ENCODE measurements at places on chromosomes 13 and 19.
A peak's percentile ranks its signal among the peaks of the same experiment; 100 is the strongest.

- no peak for DNase-seq
Observed at GRCh38 chr19:29256516-29256915, 43.6 kb upstream of the UQCRFS1 start.

DNA sequence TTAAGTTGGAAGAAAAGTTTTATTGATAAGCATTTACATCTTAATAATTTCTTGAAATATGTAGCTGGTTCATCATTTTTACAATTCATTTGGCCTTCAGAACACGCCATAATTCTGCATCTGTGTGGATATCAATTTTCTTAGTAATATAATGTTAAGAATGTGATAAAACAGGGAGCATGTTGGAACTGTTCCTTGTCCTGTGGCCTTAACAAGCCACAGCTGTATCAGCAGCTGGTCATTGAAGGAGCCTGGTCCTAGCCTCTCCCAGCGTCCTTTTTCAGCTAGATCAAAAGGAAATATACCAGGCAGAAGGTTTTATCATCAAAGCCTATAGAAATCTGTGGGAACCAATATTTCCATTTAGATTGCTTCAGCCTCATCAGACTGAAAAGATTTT lies 421.8 kb downstream of the SPRY2 start:
- no peak for DNase-seq

DNA sequence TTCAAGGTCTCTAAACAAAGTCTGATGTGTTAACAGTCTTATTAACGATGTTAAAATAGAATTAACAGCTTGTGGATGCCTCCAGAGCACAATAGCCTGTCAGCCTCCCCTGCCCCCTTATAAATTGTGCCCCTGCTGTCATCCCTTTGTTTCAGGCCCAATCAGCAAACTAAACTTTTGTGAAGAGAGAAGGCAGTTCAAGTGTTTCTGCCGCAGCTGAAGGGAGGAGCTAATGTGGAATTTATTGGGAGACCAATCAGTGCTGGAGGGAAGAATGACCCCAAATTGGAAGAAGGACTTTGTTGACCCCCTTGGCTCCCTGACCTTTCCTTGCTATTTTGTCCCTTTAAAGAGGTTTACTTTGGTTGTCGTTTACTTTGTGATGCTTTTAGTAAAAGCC lies 160.5 kb downstream of the TM9SF2 start:
- no peak for DNase-seq

- no peak for DNase-seq
Observed at GRCh38 chr13:112450118-112450903, 74.2 kb downstream of the SPACA7 start.

DNA sequence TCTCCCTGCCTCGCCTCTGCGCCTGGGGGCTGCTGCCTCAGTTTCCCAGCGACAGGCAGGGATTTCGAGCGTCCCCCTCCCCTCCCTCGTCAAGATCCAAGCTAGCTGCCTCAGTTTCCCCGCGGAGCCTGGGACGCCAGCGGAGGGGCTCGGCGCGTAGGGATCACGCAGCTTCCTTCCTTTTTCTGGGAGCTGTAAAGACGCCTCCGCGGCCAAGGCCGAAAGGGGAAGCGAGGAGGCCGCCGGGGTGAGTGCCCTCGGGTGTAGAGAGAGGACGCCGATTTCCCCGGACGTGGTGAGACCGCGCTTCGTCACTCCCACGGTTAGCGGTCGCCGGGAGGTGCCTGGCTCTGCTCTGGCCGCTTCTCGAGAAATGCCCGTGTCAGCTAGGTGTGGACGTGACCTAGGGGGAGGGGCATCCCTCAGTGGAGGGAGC lies 722 bp upstream of the ICAM1 start:
- DNase-seq, result peak; percentile 88

DNA sequence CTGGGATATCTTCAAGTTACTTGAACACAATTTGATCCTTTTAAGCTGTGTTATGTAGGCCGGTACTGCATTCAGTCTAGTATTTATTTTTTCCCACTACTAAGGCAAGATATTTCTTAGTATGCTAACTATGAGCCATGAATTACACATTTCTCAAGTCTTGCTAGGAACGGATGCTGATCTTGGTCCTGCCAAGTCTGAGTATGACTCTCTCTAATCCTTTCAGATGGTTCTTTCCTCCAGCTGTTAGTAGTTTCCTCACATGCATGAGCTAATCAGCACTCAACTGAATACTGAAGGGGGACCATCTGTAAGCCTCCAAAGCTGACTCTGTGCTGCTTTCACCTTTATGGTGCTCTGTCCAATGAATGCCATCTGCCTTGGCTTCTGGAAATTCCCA lies 460.3 kb downstream of the KCTD12 start:
- no peak for DNase-seq

DNA sequence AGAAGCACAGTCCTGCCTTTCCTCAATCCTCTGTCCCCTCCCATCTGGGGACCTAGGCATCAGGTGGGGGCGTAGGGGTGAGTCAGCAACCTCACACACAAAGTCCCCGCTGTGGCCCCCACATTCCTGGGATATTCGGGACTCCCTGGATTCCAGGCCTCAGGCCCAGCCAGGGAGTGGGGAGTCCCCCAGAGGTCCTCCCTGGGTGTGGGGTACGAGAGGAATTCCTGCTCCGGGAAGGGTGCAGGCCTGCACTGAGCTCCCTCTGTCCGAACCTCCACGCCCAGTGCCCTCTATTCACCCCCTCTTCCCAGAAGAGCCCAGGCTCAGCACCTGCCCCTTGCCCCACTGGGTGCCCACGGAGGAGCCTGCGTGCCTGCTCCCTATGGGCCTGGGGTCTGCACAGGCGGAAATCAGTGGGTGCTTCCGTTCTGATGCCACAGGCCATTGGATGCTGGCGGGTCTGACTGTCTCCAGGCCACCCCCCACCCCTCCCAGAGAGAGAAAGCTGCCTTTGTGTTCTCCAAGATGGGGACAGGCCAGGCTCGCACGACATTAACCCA lies 3.4 kb downstream of the CADM4 start:
- no peak for DNase-seq

DNA sequence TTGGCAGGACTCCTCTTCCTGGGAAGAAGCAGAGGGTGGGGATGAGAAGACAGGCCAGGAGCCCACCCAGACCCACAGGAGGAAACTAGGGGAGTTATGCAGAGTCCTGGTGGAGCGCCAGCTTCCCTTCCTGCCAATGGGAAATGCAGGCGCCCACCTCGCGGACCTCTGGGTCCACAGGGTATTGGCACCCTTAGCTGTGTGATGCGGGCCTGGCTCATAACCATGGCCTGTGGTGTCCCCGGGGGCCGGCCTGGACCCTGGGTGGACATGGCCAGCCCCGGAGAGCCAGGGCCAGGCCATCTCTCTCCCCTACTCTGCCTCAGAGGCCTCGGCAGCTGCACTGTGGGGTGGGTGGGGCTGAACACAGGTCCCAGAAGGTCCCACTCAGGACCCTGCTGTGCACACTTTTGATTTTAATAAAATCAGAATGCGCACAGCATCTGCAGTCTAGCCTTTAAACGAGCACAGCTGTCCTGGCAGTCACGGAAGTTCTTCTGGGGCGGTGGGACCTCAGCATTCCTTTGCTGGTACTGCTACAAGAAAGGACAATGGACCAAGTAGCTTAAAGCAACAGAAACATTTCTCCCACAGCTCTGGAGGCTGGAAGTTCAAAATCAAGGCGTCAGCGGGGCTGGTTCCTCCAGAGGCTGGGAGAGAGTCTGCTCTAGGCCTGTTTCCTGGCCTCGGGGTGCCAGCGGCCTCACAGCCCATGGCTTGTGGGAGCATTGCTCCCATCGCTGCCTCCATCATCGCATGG lies 1.8 kb downstream of the F10 start:
- DNase-seq, result no peak

- DNase-seq, result no peak
Observed at GRCh38 chr13:112431734-112432133, 55.6 kb downstream of the SPACA7 start.

GRCh38 chr13:103451656-103452055 lies 385.4 kb upstream of the SLC10A2 start:
- DNase-seq, result no peak

GRCh38 chr13:73077865-73078264 lies 19.1 kb downstream of the KLF5 start:
- DNase-seq, result no peak

DNA sequence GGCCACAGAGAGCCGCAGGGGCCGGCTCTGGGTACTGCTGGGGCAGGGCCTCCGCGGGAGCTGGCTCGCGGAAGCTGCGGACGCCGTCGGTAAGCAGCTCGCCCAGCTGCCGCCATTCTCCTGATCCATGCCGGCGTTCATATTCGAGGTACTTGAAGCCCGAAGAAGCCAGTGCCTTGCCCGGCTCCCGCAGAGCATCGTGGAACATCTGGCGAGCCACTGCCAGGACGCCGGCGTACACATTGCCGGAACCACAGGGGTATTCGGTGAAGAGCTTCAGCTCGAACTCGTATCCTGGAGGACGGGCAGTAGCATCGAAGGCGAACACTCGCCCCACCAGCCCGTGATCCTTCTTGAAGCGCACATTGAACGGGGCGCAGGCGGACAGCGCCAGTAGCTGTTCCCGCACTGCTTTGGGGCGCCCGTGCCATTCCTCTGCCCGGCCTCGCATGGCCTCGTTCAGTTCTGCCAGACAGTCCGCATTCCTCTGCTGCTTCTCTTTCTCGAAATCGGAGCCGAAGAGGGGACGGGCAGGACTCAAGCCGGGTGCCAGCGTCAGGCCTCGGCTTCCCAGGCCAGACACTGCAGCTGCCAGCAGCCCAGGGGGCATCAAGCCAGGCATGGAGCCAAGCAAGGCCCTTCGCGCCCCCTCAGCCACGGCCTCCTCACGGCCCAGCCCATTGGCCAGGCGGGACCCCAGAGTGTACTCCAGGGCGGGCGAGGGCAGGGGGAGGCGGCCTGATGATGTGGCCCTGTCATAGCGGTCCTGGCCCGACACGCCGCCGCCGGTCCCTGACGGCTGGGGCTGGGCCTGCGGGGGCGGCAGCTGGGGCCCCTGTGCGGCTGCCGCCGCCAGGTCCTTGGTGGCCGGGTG lies 1.0 kb downstream of the IRF2BP1 start:
- peak; percentile 52 for DNase-seq

- no peak for DNase-seq
Observed at GRCh38 chr19:21308773-21309172, 20.4 kb downstream of the ZNF708 start.

DNA sequence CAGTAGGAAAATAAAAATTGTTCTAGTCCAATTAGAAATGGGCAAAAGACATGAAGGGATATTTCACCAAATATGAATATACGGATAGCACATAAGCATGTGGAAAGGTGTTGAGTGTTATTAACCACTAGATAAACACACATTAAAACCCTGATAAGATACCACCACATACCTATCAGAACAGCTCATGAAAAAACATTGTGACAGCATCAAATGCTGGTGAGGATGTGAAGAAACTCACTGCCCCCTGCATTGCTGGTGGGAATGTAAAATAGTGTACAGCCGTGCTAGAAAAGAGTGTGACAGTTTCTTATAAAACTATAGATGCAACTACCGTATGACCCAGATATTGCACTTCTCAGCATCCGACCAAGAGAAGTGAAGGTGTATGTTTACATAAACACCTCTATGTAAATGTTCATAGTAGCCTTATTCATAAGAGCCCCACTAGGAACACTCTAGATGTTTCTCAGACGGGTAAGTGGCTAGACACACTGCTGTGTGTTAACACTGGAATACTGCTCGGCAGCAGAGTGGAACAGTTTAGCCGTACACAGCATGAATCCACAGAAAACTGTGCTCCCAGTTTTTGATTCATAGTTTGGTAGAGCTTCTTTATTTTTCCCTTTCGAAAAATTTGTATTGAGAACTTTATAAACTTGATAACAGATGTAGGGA lies 321.1 kb downstream of the MYO16 start:
- DNase-seq, result no peak

DNA sequence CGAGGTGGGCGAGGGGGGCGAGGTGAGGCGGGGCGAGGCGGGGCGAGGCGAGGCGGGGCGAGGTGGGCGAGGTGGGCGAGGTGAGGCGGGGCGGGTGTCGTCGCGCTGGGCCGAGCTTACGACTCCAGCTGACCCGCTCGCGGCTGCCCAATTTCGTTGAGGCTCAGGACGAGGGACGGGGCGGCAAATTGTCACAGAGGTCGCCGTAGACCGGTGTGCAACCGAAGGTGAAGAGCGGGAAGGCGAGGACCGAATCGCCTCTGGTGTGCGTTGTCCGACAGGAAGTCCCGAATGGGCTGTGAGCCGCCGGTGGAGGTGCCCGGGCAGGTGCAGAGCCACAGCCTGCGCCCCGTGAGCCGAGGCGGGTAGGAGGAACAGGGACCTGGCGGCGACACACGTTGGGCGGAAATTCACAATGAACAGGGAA lies at the start of gene LACC1:
TSS of gene LACC1 (plus strand) at position 150 of the 427 bp plus-strand sequence. CDS start 1,082 bp downstream, outside the sequence.
- DNase-seq, result no peak

- peak; percentile 37 for DNase-seq
Observed at GRCh38 chr19:16326401-16327168, 2.0 kb downstream of the KLF2 start.

- no peak for DNase-seq
Observed at GRCh38 chr13:32413284-32413683, 14.6 kb downstream of the N4BP2L1 start.

GRCh38 chr19:37932985-37933936 lies 26.3 kb downstream of the SIPA1L3 start:
- no peak for DNase-seq

- DNase-seq, result no peak
Observed at GRCh38 chr13:106210324-106210723, 325.1 kb downstream of the EFNB2 start.

GRCh38 chr13:102234618-102235017 lies 167.2 kb downstream of the FGF14 start:
- no peak for DNase-seq

GRCh38 chr13:67128136-67128535 lies 102.0 kb downstream of the PCDH9 start:
- DNase-seq, result no peak

- DNase-seq, result no peak
Observed at GRCh38 chr13:95497381-95497807, 55.1 kb upstream of the CLDN10 start.

DNA sequence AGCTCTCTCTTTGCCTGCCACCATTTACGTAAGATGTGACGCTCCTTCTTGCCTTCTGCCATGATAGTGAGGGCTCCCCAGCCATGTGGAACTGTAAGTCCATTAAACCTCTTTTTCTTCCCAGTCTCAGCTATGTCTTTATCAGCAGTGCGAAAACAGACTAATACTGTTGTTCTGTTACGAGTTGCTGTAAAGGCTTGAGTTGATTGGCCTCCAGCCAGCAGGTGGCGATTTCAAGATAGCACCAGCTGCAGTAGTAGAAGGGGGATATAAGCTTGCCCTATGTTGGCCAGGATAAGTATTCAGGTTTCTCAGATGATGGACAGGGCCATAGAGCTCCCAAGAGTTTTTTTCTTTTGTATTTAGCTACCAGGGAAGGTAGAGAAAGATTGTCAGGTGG lies 385.5 kb downstream of the MZT1 start:
- DNase-seq, result no peak

DNA sequence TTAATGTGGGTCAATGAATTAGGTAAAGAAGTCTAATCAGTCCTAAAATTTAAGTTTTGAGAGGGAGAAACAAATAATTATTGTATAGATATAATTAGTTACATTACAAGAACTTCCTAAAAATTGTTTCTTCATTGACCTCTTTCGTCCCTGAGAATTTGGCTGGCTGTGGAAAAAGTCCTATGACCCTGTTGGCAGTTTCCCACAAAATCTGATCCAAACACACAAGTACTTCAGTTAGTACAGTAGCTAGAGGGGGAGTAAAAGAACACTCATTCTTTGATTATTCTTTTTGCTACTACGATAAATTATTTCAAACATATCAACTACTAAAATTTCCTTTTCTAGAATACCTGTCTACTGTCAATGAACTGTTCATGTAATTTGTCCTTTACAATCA lies 11.3 kb downstream of the POSTN start:
- no peak for DNase-seq

GRCh38 chr13:33610438-33611120 lies 207.4 kb upstream of the RFC3 start:
- peak; percentile 71 for DNase-seq

- DNase-seq, result no peak
Observed at GRCh38 chr13:98105929-98106336, 37.0 kb upstream of the FARP1 start.
